Fibroblast of lung (primary cell): ENCODE measurements at places on chromosomes 7 and 10.

GRCh38 chr7:105677817-105678573, 96.7 kb upstream of the EFCAB10 start:
- DNase-seq: no peak

DNA sequence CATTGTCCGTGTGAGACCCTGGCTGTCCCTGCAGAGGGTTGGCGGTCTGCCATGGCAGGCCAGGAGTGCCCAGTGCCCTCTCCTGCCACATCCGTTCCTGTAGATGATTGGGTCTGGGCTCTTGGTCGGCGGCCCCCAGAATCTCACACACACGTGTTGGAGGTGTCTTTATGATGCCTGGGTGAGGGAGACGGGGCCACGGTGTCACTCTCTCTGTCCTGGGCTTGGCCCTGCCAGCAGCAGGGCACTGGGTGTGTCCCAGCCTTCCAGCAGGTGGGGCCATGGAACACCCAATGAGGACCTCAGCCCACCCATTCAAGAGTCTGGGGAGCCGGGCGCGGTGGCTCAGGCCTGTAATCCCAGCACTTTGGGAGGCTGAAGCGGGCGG, 30.2 kb downstream of the UNC5B start:
- DNase-seq: no peak

DNA sequence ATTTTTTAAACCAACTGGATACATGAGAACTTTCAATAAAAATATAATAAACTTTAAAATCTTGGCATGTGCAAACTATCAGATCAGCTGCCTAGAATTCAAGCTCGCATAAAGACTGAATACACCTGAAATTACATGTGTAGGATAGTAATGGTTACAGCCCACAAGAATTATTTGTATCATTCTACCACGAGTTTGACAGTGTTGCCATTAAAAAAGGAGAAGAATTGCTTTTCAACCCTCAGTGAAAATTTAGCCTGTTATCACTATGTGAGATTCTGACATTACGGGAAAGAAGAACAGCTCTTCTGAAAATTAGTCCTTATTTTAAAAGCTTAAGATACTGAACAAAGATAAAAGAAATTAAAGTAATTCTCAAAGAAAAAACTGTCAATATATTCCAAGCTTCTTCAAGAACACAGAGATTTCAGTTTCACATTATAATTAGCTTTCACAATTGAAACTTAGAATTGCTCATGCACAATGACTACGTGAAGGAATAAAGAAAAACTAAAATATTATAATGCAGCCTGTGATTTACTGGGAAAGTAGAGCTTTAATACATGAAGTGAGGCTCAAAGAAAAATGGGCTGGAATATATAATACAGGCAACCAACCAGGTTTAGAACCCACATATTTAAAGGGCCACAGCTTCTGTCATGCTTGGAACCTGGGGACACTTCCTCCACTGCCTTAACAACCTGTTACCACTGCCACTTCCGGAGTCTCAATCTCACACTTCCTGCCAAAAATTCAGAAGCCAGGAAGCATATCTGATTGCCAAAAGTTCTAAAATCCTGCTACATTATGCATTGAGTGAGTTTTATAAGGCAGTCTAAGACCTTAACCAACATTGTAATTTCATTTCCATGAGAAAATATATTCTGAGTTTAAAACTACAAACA, 23.2 kb downstream of the TPK1 start:
- no peak for DNase-seq

DNA sequence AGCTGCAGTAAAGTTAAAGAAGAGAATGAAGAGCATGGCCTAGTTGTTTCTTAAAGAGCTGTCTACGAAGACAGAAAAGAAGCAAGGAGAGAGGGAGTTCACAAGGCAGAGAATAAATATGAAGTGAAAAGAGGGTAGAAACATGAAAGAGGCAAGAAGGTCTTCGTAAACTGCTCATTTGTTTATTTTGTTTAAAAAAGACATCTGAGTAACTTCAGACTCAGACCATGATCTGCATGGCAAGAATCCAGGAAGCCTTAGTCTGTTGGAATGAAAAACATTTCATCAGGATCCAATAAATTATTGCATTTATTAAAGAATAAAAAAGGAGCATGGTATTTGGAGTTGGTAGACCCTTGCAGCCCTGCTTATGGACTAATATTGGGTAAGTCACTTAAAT, 151.1 kb downstream of the SEM1 start:
- DNase-seq: no peak

- no peak for DNase-seq
Measured at GRCh38 chr7:90005836-90006235, 148.4 kb upstream of the STEAP1 start.

DNA sequence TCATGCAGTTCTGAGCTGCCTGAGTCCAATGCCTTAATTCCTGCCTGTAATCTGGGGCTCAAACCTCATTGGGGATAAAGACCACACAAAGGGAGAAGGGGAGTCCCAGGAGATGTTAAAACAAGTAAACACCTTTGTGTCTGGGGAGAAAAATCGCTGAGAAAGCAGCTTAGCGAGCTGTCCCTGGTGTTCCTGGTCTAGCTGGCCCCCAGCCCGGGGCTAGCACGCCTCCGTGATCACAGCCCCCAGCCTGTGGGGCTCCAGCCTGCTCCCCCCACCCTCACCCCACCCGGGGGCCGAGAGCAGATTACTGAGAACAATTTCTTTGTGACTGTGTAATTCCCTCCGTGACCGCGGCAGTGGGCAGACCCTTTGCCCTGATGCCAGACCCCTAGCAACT, 24.8 kb downstream of the DPCD start:
- no peak for DNase-seq

DNA sequence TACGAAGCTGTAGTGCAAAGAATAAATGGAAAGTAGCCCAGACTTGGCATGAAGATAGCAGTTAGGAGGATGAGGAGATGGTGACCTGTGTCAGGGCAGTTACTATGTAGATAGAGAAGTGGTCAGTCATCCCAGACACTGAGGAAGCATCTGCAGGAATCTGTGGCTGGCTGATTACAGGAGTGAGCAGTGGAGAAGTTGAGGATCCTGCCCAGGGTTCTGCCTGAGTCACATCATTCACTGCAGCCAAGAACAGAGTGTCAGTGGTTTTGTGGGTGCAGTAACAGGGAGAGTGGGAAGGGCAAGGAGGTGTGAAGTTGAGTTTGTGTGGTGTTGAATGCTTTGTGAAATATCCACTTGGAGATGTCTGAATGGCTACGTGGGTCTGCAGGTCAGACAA, 676.4 kb upstream of the NRP1 start:
- DNase-seq: no peak

DNA sequence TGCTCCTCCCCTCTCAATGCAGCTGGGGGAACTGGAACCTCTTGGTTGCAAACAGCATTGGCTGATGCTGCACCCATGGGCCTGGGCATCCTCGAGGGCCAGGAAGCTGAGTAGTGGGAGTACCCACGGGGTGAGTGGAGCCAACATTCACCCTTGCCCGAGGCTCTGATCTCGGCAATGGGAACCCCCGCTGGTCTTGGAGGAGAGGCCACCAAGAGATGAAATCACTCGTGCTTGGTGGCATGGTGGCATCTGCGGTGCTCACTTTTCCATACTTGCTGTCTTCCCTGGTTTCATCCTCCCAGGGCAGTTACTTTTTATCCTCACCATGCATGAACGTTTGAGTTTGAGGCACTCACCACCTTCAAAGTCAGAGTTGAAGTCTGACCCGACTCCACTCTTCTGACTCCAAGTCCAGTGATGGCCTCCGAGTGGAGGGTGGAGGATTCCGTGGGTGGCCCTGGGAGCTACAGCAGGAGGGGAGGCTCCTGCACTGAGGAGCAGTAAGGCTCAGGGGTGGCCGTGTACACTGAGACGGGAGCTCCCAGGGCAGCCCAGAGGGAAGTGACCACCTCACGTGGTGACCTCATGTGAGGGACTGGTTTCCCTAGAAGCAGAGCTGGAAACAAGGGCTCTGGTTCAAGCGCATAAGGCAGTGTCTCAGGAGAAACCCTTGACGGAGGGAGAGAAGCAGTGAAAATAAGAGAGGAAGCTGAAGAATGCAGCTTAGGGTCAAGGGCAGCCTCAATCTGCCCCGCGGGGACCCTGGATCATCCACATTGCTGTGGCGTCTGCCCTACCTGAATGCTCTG, 349.1 kb downstream of the TCERG1L start:
- no peak for DNase-seq

- peak; percentile 47 for DNase-seq
Measured at GRCh38 chr7:108415821-108416536, 40.3 kb downstream of the NRCAM start.

- no peak for DNase-seq
Measured at GRCh38 chr10:6311700-6312330, 109.1 kb downstream of the PFKFB3 start.

- DNase-seq: no peak
Measured at GRCh38 chr10:6045878-6046772, 16.0 kb downstream of the IL2RA start.

DNA sequence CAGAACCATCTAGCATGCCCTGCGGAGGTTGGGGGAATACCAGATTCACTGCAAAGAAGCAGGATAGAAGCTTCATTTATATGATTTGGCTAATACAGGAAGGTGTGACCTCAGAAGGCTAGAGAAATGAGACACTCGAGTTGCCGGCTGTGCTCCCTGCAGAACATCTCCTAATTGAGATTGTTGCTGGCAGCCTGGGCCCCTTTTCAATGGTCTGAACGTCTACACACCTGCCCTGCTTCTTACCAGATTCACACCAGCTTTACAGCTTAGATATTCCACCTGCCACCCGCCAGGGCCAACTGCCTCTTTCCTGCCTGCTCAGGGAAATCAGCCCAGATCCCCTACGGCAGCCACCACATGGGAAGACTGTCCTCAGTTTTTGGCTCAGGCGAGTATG, 475.3 kb upstream of the AUTS2 start:
- no peak for DNase-seq
